ENCODE measurements at places on chromosomes 1 and 21.

GRCh38 chr1:208162903-208163302 lies 81.3 kb downstream of the PLXNA2 start:
- no peak for DNase-seq

- DNase-seq, result no peak
These were observed 230.9 kb downstream of the TM2D1 start for GRCh38 chr1:61494000-61494399.

GRCh38 chr1:153119491-153119971 lies 6.2 kb upstream of the SPRR2F start:
- DNase-seq, result no peak

GRCh38 chr1:98662356-98662670 lies 792 bp downstream of the SNX7 start:
- peak; percentile 28 for DNase-seq

GRCh38 chr1:211198111-211198510 lies 61.1 kb upstream of the RCOR3 start:
- DNase-seq, result peak; percentile 39

- DNase-seq, result no peak
These were observed 19.3 kb downstream of the SPEN start for GRCh38 chr1:15866721-15867201.

DNA sequence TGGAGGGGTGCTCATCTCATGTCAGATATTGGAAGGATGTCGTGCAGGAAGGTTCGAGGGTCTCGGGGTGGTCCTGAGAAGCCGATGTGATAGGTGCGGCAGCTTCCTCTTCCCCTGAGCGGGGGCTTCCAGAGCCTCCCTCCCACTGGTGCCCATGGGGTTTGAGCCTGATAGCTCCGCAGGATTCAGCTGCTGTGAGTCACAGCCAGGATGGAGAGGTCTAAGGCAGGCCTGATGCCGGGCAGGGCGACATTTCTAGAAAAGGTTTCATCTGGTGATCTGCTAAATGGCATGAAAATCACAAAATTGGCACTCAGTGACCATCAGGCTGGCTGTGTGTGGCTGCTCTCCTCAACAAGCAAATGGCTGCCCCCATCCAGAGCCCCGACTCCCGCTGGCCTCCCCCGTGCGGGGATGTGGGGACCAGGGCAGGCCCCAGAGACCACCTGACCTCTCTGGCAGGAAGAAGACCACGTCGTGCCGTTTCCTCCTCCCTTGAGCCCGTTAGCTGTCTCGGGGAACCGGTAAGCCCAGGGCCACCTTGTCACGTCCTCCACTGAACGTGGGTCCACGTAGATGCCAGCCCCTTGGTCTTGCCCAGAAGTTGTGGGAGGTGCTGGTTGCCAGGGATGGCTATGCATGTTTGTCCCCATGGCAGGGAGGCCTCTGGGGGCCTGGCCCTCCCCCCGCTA lies 66.1 kb downstream of the SKI start:
- no peak for DNase-seq

DNA sequence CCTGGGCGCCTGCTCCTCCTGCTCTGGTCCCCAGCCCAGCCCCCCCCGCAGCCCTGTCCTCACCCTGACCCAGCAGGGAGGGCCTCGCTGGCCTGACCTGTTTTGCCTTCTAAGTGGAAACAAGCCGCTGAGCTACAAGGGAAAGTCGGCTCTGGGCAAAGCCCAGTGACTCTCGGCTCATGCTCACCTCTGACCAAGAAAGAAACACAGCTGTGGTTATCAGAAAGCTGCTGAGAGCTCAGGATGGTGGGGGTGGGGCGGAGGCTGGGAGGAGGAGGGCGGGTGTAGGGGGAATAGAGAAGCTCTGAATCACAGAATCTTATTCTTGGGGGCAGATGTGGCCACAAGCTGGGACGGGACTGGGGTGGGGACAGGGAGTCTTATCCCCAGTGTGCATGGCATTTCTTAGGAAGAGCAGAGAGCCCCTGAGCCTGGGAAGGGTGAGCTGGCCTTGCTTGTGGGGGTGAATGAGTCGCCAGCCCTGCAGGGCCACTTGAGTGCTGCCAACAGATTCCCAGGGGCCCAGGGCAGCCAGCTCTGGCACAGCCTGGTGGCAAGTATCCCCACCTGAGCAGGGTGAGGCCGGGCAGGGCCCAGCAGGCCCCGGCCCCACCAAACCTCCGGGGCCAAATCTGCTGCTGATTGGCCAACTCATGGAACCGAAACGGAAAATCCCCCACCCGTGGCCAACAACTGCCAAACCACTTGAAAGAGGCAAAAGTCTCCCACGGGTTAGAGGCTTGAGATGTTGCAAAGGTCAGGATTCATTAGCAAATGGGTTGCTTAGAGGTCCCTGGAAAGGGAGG lies 120.6 kb downstream of the SPSB1 start:
- peak; percentile 93 for DNase-seq

DNA sequence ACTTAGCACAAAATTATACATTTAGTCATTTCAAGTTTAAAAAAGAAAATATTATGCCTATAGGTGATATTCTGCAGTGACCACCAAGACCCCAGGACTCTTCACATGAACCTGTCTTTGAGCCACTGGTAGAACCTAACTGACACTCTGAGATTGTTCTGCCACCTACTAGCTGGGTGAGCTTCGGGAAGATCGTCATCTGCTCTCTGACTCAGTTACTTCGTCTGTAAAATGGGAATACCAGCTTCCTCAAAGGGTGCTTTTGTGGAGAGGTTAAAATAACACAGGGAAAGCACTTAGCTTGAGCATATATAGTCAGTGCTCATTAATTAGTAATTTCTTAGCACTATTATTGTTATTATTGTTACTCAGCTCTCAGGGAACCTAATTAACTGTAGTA lies 228.5 kb upstream of the JUN start:
- DNase-seq, result no peak

GRCh38 chr1:116553386-116554115 lies 17.3 kb downstream of the CD58 start:
- DNase-seq, result peak; percentile 67

Measured in RCC 7860 (cell line).